Prostate gland (tissue), 2 donors: ENCODE measurements at places on chromosomes 5 and 9. TPM values are rescaled to one million over a fixed set of nuclear protein-coding genes. Genes with fewer than 3 reads are reported as not detected.

The AP3B1 gene
- 33.1 TPM for total RNA-seq

The TMEM171 gene
- total RNA-seq: not detected

The EFNA5 gene
- total RNA-seq: 5.6 TPM

The SLC6A3 gene
- not detected for total RNA-seq

The IL4 gene
- not detected for total RNA-seq

The PCDHA2 gene
- total RNA-seq: not detected

The FIBCD1 gene
- 0.36 TPM for total RNA-seq

The TCF7 gene
- 8.1 TPM for total RNA-seq

The PCDHGB4 gene
- 9.9 TPM for total RNA-seq

The THBS4 gene
- 21.5 TPM for total RNA-seq

The SLC27A6 gene
- total RNA-seq: 25.3 TPM

The DBH gene
- not detected for total RNA-seq

The FGF10 gene
- total RNA-seq: 3.1 TPM

The FBP2 gene
- total RNA-seq: not detected

The TAF11L10 gene
- total RNA-seq: not detected

The FOXB2 gene
- total RNA-seq: not detected

The SLC22A4 gene
- 5.5 TPM for total RNA-seq

The TBC1D9B gene
- 64.1 TPM for total RNA-seq

The LCN15 gene
- not detected for total RNA-seq

The CEMIP2 gene
- 86.5 TPM for total RNA-seq

The NRARP gene
- 22.4 TPM for total RNA-seq

The SLC6A18 gene
- total RNA-seq: not detected

The EIF4EBP3 gene
- total RNA-seq: 28.3 TPM

The PCDHGA7 gene
- total RNA-seq: 4.1 TPM
